ENCODE measurements at places on chromosomes 5 and 9.

- DNase-seq: no peak
Measured at GRCh38 chr5:171762903-171763302, 22.7 kb upstream of the SMIM23 start.

GRCh38 chr9:130756455-130757152 lies 63.0 kb downstream of the EXOSC2 start:
- no peak for DNase-seq

DNA sequence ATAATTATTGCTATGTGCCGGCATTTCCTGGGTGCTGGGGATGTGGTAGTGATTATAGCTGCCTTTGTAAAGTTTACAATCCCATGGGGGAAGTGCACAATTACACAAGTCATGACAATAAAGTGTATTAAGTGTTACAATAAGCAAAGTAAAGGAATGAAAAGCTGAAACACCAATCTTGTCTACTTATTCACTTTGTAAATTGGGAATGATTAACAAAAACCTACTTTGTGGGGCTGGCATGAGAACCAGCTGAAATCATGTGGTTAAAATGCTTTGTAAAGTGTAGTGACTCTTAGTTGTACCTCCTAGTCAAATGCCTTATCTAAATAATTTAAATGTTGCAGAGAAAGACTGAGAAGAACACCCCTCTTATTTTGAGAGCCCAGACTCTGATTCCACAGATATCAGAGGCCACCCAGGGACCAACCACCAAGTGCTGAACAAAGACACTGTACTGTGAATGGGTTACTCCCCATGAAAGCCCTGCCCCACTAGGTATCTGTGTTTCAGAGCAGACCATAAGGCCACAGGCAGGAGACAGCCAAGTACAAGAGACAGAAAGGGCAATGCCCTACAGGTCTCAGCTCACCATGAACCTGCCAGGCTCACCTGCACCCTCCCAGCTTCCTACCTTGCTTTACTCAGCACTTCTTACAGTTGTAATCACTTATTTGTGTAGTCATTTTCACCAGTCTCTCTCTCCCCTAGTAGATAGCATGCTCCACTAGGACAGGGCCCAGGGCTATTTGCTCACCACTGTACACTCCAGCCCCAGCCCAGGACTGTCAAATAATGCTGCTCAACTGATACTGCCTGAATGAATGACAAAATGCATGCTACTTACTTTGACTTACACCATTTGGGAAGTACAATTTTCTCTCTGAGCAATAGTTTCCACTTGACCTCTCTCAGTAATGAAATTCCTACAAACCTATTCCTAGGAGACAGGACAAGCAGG lies 101.6 kb upstream of the APC start:
- no peak for DNase-seq

DNA sequence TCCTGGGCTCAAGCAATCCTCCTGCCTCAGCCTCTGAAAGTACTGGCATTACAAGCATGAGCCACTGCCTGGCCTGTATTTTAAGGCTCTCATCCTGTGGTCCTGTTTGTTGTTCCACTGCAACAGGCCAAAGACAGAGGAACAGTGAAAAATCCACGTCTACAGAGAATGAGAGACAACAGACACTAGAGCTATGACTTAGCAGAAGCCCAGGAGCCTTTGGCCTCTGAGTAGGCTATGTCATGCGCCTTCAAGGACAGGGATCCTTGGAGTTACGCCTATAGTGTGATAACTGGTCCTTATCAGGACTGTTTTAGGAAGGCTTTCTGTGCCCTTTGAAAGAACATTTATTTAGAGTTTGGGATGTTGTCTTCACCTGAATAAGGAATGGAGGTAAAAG lies 10.5 kb downstream of the POC5 start:
- no peak for DNase-seq

GRCh38 chr5:172633403-172633970 lies 7.6 kb upstream of the NEURL1B start:
- DNase-seq: no peak

GRCh38 chr5:317086-317811 lies 4.3 kb upstream of the AHRR start:
- no peak for DNase-seq

DNA sequence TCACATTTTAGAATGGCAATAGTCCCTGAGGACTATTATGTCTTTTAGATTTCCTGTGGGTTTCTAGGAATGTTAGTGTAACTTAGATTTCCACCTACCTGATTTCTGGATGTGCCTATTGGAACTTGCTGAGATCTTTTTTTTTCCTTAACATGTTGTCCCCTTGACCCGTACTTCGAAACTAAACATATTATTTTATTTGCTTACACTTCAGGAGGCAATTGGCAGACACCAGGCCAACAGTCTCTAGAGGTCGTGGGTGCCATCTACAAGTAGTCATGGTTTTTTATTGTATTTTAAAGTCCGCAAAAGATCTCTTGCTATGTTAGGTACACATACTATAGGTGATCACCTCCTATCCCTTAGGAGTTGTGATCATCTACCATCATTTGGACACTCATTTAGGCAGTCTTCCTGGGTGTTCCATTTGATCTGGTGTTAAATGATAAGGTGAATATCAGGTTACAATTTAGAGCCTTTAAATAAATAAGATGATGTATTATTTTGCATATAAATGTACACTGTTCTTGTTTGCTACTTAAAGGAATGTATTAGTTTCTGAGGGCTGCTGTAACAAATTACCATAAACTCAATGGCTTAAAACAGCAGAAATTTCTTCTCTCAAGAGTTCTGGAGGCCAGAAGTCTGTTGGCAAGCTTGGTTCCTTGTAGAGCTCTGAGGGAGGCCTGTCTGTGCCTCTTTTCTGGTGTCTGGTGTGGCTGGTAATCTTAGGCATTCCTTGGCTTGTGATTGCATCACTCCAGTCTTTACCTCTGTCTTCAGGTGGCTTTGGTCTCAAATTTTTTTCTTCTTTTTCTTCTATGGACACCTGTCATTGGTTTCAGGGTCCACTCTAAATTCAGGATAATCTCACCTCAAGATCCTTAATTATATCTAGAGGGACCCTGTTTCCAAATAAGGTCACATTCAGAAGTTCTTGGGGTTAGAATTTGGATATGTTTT lies 64.8 kb downstream of the ZCCHC7 start:
- DNase-seq: no peak

- no peak for DNase-seq
Measured at GRCh38 chr5:175873088-175873454, 1.7 kb downstream of the CPLX2 start.

GRCh38 chr9:116986015-116986414 lies 298.9 kb downstream of the TRIM32 start:
- no peak for DNase-seq

DNA sequence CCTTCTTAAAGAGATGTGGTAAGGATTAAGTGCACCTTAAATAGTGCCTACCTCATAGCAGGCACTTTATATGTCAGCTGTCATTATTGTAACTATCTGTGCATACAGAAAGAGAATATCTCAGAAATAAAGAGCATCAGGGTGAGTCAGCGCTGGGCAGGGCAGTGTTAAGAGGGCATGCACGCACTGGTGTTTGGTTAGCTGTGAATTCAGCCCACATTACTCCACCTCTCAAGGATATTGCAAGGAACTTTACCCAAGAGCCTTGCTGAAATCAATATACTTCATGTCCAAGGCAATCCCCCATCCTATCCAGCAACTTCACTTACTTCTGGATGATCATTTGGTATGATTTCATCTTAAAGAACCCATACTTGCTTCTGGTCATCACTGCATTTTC lies 300.9 kb downstream of the NTRK2 start:
- no peak for DNase-seq

GRCh38 chr9:115495052-115495635 lies 377.2 kb upstream of the TNC start:
- no peak for DNase-seq

DNA sequence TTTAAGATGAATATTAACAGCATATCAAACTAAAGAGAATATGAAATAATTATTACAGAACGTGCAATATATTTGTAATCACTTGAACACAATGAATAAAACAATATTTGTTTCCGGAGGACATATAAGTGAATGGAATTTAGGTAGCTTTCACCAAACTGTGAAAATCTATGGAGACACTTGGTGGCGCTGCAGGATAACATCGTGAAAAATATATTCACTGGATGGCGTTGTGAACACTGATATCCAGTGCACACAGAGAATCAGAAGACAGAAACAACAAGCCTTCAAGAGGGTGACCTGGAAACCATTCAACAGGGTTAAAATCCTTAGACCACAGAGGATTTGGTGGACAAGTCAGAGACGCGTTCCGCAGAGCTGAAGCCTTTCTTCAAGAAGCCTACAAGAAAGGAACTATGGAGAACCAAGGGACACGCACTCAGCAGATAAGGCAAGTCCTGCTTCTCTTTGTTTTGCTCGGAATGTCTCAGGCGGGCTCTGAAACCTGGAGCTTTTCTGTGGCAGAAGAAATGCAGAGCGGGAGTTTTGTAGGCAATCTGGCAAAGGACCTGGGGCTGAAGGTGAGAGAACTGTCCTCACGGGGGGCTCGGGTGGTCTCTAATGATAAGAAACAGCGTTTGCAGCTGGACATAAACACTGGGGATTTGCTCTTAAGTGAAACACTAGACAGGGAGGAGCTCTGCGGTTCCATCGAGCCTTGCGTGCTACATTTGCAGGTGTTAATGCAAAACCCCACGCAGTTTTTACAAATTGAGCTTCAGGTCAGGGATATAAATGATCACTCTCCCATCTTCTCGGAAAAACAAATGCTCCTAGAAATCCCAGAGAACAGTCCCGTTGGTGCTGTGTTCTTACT lies at the start of gene PCDHB11:
TSS of gene PCDHB11 (plus strand) at position 269 of the 877 bp plus-strand sequence. CDS start at position 417, 148 bp downstream.
- no peak for DNase-seq

DNA sequence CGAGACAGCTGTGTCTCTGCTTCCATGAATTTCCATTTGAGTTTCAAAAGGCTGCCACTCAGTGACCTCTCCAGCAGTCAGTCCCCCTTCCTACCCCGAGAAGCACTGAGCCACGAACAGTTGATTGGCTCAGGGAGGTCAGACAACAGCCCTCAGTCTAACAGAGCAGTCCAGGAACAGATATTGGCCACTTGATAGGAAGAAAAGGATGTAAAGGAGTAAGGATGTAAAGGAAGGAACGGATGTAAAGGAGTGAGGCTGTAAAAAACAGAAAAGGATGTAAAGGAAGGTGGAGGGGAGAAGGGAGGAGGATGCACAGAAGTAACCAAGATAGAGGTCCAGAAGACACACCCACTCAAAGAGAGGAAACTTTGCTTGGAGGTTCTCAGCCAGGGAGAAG lies 3.2 kb upstream of the NR4A3 start:
- no peak for DNase-seq

DNA sequence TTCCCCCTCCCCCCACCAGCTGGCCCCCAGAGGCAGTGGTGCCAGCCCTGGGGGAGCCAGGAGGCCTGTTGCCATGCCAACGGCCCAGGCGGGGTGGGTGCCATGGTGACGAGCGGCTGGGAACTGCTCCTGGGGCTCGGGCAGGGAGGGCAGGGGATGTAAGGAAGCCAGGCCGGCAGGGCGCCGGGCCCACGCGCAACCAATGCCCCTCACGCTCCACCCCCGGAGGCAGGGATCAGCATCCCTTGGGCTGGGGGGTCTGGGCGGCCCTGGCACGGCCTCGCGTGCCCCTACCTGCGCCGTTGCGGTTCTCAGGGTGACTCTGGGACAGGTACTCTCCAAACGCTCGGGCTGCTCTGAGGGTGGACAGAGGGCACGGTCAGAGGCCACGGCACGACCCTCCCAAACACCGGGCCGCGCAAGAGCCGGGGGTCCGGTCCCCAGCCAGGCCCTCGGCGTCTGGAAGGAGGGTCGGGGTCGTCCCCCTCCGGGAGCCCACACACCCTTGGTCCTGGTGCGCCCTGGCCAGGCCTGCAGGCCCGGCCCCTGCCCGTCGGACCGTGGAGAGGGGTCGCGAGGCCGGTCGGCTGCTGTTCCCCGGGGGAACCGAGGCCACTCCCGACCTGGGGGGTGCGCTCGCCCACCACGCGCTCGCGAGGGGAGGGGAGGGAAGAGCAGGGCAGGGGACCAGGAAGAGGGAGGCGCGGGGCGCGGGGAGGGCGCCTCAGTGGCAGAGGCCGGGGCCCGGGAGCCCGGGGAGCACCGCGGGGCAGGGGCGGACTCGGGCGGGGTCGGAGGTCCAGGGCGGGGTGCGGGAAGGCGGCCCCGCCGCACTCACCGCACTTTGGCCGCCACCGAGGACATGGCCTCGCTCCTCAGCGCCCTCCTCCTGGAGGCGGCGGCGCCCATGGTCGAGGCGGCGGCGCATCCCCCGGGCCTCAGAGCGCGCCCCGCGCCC lies 661 bp downstream of the NSMF start:
- no peak for DNase-seq
